Stimulated activated CD4-positive, alpha-beta T cell treated with anti-CD3 and anti-CD28 coated beads, Interleukin-12 subunit alpha, Interleukin-12 subunit beta, amount 100 ng/mL, for 4 hours (primary cell): ENCODE measurements at places on chromosomes 16 and 17.

DNA sequence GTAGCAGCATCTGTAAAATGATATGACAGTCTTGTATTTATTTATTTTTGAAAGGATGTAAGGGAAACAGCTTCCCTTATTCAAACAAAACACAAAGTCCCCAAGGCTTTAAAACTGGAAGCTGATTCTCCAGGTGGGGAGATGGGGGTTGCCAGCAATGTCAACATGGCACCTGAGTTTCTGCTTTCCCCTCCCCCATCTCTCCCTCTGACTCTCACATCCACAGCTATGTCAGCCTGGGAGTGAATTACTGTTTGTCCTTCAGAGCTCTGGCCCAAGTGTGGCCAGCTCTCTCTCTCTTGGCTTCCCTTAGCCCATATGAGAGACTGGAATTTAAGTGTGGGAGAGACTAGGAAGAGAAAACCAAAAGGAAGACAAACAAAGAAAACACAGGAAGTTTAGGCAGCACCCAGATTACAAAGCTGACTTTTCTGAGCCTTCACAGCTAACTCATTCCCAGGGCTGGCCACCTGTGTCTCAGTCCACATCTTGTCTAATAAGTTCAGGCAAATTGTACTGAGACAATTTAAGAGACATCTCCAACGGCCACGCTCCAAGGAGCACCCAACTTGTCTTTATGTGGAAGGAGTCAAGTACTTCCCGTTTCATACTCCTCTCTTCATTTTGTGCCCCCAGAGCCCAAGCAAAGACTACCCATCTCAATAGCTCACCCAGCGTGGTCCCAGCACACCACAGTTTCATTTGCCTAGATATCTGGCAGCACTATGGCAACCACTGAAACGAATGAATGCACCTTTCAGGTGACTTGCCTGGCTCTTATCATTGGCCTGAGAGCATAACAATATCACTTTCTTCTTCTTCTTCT is 69.2 kb downstream of the SOX9 start:
- no peak for DNase-seq

- DNase-seq, result peak; percentile 16
Measured at GRCh38 chr17:59311051-59311468, 20.4 kb upstream of the YPEL2 start.

GRCh38 chr16:85473909-85474620 is 139.1 kb upstream of the GSE1 start:
- DNase-seq, result no peak

DNA sequence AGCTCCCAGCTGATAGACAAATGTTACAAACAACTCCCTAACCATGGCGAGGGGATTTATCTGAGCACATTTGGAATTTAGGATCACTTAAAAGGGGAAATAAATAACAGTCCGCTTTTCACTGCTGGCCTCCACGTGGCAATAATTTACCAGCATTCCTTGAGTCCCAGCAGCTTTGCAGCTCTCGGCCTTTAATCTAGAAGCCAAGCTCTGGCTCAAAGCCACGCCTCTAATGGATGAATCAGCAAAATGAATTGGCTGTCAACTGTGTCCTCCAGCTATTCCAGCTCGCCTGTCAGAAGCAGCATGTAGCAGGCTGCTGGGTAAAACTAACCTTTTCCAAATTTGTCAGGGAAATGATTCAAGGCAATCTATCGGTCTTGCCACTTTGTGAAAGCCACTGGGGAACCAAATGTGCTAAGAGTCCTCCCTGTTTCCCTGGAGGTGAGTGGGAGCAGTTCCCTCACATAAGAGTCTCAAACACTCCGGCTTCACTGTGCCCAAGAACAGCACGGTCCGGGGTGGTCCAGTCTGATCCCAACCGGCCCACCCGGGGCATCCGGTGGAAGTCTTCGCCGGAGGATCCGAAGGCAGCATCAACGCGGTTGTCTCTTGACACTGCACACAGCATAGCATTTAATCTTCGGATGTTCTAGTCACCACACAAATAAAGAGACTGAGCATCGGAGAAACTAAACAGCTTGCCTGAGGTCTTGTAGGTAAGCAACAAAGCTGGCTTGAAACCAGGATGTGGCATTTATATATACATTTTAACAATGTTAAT is 143.3 kb downstream of the PARN start:
- DNase-seq, result no peak
